AG04449 (cell line): ENCODE measurements at places on chromosomes 6 and 20.

- no peak for DNase-seq
Observed at GRCh38 chr20:32675223-32675975, 1.7 kb upstream of the C20orf203 start.

DNA sequence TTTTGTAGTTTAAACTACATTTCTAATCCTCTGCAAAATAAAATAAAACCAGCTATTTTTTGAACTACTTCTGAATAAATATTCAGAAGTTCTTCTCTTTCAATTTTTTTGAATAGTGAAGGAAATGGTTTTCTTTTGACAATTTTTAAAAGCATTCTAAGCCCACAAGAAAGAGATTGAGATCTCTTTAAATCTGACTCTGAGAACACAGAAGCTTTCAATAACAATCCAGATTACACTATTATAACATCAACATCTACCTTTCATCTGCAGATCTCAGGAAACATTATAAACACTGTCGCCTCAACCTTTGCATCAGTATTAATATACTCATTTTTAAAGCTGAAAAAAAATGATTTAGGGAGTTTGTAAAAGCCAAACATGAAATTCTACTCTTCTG is 247.5 kb upstream of the PREP start:
- DNase-seq = no peak

GRCh38 chr6:138007014-138007472 is 100.2 kb downstream of the PERP start:
- DNase-seq = no peak

DNA sequence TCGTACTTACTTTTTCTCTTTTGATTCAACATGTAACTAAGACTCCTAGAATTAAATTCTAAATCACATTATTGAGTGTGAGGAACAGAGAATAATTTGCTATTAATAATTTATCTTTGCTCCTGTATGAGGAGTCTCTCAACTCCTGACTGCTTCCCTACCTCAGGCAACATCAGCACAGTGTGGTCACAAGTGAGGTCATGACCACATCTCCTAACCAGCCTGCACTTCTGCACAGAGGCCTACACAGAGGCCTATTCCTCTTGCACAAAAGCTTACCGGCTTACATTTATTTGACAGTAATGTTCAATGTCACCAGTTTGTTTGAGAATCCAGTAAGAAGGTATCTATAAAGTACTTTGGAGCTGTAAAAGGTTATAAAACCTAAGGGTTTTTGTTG is 637.4 kb upstream of the MARCKS start:
- no peak for DNase-seq
